ENCODE measurements at places on chromosomes 3 and 15.

DNA sequence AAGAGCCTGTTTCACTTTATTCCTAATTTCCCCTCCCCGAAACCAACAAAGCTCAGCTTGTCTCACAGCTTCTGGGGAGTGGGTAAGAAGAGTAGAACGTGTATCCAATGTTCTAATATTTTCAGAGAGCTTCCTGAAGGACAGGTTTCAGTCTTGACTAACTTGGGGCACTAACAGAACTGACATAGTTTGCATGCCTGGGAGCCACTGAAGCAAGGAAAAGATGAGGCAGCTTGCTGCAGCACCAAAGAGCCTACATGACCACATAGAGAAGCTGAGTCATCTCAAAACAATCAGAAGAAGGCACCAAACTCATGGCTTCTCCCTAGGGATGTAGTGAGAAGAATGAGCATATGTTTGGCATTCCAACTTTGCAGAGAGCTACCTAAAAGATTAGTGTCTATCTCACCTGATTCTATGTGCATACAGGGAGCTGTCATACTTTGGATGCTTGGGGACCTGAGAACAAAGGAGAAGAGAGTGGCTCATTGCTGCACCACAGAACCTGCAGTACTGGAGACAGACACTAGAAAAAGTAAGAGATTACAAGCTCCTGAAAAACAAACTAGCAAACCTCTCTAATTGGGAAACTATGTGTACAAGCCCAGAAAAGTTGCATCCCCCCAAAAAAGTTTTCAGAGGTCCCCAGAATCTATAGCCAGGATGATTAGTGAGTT is 86.9 kb downstream of the DCLK3 start:
- DNase-seq: no peak

GRCh38 chr3:180320631-180321030 is 281.3 kb upstream of the TTC14 start:
- DNase-seq: no peak

DNA sequence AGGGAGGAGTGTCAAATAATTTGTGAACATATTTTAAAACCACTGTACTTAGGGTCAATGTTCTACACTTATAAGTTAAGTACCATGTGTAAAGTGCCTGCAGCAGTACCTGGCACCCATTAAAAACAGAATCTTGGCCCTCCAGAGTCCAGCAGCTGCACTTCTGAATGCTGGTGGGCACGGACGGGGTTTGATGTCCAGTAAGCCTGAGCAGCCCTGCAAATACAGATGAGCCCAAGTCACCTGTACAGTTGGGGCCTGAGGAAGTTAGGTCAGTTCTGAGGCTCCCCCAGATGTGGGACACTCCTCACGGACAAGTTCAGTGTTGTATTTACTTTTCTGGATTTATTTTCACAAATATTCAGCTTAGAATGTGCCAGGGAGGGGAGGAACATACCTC is 150.0 kb upstream of the CTDSPL start:
- DNase-seq: no peak

- DNase-seq: no peak
These were observed 53.9 kb upstream of the RASA2 start for GRCh38 chr3:141432904-141433303.

- no peak for DNase-seq
These were observed 259.5 kb downstream of the THRB start for GRCh38 chr3:24235121-24235520.

DNA sequence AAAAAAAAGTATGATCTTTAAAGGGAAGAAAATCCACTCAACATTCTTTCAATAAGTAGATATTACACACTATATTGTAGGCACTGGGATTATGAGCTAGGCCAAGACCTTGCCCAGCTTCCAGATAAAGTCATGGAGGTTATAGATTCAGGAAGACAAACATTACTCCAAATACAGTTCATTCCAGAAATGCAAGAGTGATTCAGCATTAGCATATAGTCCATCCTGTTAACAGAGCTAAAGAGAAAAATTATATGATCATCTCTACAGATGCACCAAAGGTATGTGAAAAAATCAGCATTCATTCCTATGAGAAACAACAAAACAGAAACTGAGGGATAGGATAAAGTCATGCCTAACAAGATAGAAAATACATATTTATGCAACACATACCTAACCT is 42.1 kb upstream of the NSMCE3 start:
- DNase-seq: no peak

- DNase-seq: no peak
These were observed 716 bp upstream of the KLHL24 start for GRCh38 chr3:183634707-183635106.
